ENCODE measurements at places on chromosomes 11 and 22. TPM values are rescaled to one million over a fixed set of nuclear protein-coding genes. Genes with fewer than 3 reads are reported as not detected.

KRTAP5-11 gene
- not detected for total RNA-seq

- no peak for DNase-seq
These were observed 202.8 kb upstream of the SEZ6L start for GRCh38 chr22:25966448-25966913.

CNGA4 gene
- total RNA-seq, result 0.18 TPM

GRCh38 chr22:47681411-47682165 lies 919.1 kb downstream of the TBC1D22A start:
- no peak for DNase-seq

GRCh38 chr11:2103668-2104523 lies 35.3 kb downstream of the IGF2 start:
- no peak for DNase-seq

DNA sequence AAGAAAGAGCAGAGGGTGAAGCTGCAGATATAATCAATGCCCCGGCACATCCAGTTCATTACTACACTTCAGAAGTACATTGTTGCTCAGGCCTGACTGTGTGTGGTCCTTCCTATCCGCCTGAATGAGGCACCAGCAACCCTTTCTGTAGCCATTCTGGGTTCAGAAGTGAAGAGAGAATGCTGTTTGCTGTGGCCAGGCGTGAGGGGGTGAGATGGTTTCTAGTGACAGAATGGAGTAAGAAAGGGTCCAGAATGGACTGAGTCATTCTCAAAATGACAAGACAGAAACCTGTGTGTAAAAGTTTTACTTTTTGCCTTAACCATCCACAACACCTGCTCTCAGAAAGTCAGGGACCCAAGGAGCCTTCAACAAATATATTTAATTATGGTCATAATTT lies 334.8 kb downstream of the GUCY1A2 start:
- no peak for DNase-seq

GRCh38 chr11:121367001-121367843 lies 74.7 kb downstream of the SC5D start:
- peak; percentile 16 for DNase-seq

NPAS4 gene
- total RNA-seq, result not detected

ADM gene
- total RNA-seq, result 46.9 TPM

- no peak for DNase-seq
These were observed 66.9 kb upstream of the NARS2 start for GRCh38 chr11:78641541-78641940.

RAG1 gene
- total RNA-seq, result 0.36 TPM

DNA sequence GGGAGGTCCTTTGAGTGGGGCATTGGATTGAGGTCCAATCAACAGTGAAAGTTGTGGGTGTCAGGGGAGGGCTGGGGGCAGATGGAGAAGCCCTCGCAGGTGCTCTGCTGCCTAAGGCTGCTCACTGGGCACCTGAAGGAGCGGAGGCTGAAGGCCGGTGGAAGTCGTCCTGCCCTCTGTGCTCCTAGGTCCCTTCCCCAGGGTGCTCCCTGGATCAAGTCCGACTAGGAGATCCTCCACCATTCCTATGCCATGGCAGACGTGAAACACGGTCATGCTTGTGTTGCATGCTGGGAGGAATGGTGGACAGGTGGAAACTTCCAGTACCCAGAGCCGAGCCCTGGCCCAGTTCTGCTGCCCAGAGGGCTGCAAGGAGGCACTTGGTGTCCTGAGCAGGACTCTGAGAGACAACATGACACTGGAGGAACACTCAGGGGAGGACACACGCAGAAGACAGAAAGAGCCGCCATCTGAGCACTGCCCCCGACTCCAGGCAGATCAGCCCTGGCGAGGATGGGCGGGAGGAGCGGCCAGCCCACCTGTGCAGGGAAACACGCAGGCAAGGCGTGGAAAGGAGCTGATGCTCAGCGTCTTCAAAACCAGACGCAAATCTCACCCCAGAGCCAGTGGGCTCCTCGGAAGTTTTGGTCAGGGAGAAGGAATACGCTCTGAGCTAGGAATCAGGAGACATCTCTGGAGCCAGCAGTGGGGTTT lies 786.8 kb downstream of the BRD1 start:
- no peak for DNase-seq

UNC93B1 gene
- 13.0 TPM for total RNA-seq

- peak; percentile 67 for DNase-seq
These were observed 2.9 kb upstream of the MTFP1 start for GRCh38 chr22:30422481-30423300.

- peak; percentile 7 for DNase-seq
These were observed 14.7 kb upstream of the RFPL3 start for GRCh38 chr22:32342977-32343376.

- no peak for DNase-seq
These were observed 43.6 kb downstream of the UVRAG start for GRCh38 chr11:75858613-75859012.

GRCh38 chr11:40227730-40228129 lies 1231.7 kb downstream of the LRRC4C start:
- DNase-seq, result no peak

GRCh38 chr22:37253126-37253660 lies 9.1 kb upstream of the RAC2 start:
- no peak for DNase-seq

DNA sequence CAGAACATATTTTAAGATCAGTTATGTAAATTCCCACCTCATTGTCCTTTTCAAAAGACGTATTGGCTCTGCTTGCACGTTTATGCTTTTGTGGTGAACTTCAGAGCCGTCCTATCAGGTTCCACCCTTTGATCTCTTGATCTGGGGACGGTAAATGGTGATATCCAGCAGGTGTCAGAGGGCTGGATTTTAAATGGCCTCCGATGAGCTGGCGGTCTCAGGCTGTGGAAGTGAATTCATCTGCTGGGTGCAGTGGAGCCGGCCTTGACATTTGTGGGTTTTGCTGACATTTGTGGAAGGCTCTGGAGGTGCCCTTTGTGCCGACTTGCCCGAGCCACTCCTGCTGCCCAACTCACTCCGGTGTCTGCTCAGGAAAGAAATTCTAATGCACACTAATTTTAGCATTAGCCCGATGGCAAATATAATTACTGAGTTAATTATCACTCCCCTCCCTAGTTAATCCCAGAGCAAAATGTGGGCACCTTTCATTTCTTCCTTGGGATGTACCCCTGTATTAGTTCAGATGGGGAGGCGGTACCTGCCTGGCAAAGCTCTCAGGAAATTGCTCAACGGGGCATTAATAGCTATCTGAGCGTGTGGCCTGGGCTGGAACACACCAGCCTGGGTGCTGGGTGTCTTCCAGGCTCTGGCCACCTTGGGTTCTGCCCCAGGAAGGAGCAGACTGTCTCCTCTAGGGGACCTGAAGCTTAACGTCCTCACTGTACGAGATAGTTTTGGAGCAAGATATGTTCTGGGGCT lies 9.1 kb downstream of the LRP5 start:
- no peak for DNase-seq

DNA sequence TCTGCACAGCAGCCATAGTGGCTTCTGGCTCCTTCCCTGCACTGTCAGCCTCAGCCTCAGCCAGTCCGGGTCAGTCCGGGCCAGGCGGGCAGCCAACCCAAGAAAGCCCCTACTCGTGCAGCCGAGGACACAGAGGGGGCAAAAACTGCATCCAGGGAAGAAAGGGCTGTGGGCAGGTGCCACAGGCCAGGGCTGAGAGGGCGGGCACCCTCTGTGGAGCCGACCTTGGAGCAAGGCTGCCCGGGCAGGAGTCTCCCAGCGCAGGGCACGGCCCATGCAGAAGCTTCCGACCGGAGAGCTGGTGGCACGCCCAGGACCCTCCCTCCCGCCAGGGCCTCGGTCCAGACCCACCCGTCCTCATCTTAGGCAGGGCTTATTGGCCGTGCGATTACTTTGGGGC lies 10.5 kb upstream of the TH start:
- DNase-seq, result no peak

DNA sequence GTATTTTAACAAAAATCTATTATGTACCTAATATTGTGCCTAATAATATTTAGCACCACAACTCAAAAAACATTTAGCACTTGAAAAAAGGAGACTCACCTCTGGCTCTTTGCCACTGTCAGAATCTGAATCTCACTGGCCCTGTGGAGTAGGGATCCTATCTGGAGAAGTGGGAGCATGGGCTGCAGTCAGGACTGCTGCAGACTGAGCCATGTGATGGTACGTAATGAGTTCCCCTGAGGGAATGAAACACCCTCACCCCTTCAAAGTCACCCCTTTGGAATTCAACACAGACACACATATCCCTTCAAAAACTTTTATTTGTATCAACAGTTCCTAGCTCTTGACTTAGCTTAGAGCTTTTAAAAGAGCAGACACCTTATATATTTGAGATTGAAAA lies 6.5 kb downstream of the PTPMT1 start:
- DNase-seq, result no peak

DNA sequence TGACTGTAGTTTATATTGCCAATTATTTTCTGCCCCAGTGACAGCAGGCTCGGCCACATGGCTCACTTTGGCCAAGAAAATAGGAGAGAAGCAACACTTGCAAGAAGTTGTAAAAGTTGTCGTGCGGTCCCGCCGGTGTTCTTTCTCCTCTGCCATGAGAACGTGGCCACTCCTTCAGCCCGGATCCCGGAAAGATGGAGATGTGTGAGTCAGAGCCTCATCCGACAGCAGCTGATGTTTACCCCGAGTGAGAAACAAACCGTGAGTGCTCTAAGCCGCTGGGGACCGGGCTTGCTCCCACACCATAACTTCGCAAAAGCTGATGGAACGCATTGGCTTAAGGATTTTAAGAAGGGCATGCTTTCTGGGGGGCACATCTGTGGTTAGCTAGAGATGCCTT lies 157.0 kb downstream of the CACNA1I start:
- no peak for DNase-seq

GRCh38 chr11:131041331-131042040 lies 125.2 kb upstream of the SNX19 start:
- DNase-seq, result no peak

DBX1 gene
- total RNA-seq, result not detected

- no peak for DNase-seq
These were observed 35.4 kb downstream of the C22orf42 start for GRCh38 chr22:32123657-32124056.

USP2 gene
- total RNA-seq, result 0.96 TPM

MMP7 gene
- not detected for total RNA-seq

GRCh38 chr22:23504516-23504915 lies 75.6 kb downstream of the IGLL1 start:
- DNase-seq, result no peak

OR8B12 gene
- not detected for total RNA-seq

DNA sequence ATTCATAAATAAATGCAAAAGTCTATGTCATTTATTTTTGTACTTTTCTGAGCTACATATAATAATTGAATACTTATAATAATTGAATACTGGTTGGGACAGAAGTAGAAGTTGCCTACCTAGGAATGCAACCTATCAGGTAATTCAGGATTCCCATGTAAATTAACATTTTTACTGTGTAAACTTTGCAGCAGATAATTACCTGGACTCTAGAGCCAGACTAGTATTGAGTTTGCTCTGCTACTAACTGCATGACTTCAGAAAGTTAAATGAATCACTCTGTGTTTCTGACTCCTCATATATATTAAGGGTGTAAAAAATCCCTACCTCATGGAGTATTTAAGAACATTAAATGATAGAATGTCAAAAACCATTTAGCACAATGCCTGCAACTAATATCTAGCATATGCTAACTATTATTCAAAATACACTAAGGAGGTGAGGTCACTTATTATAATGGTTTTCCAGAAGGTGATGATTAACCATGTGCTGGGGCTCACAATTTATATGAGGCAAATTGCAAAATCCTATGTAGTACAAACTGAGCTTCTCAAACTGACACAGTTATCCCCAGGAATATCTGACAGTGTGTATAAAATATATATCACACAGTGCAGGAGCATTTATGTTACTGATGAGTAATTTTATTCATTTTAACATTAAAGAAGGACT lies 138.1 kb upstream of the ANO3 start:
- DNase-seq, result no peak

DNA sequence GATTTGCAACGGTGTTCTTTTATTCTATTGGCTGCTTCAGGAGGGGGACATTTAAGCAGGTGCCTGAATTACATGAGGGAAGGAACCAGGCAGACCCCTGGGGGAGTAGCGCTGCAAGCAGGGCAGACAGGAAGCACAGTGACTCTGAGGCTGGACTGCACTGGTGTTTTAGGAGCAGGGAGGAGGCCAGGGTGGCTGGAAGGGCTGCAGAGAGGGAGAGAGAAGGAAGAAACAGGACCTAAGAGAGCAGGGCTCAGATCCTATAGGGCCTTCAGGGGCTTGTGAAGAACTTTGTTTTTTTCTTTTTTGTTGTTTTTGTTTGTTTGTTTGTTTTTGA lies 62.5 kb upstream of the SORL1-AS1 start:
- no peak for DNase-seq

- DNase-seq, result peak; percentile 77
These were observed 8.7 kb downstream of the PNPLA5 start for GRCh38 chr22:43883012-43883661.

DNA sequence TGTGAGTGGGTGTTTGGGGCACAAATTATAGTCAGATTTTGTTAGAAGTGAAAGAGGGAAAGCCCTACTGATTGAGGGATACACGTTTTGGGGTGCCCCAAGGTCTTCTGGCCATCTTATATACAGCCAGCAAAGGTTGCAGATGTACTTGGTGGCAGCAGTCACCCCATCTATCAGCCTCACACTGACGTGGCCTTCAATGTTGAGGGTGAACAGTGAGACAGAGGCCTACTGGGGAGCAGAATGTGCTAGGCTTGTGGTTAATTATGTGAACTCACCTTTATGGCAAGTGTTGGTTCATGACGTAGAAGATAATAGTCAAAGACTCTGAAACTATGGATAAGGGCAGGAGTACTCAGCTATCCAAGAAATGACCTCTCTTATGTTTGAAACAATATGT lies 121.2 kb downstream of the TRIM44 start:
- DNase-seq, result no peak

C22orf31 gene
- not detected for total RNA-seq

DNA sequence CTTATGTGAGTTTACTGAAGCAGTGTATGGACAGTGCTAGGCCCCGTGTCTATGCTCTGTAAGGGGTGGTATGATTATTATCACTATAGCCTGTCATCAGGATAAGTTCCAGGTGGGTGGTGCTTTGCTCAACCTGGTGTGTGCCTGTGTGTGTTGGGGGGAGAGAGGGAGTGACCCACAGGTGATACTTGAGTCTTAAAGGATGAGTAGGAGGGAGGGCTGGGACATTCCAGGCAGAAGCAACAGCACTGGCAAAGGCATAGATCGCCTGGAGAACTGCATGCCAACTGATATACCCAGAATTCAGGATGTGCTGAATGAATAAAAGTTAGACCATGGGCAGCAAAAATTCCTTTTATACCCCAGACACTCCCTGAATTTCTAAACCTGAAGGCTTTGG lies 4.5 kb downstream of the KIAA1671 start:
- no peak for DNase-seq

MS4A1 gene
- 1.7 TPM for total RNA-seq

OR51F2 gene
- not detected for total RNA-seq

GRCh38 chr11:64911142-64911541 lies 5.9 kb downstream of the ATG2A start:
- DNase-seq, result no peak

RRP7A gene
- 120 TPM for total RNA-seq
